HFFc6 (cell line): ENCODE measurements at places on chromosomes 7 and 10.

- peak; percentile 20 for DNase-seq
Observed at GRCh38 chr10:111598433-111599059, 521.7 kb downstream of the ADRA2A start.

GRCh38 chr10:116688241-116688711 is 54.1 kb downstream of the HSPA12A start:
- peak; percentile 9 for DNase-seq

GRCh38 chr10:33652870-33653269 is 318.4 kb upstream of the NRP1 start:
- DNase-seq = no peak

GRCh38 chr10:112352044-112352443 is 21.9 kb upstream of the ACSL5 start:
- no peak for DNase-seq

- no peak for DNase-seq
Observed at GRCh38 chr10:110860576-110861241, 11.0 kb upstream of the PDCD4 start.

DNA sequence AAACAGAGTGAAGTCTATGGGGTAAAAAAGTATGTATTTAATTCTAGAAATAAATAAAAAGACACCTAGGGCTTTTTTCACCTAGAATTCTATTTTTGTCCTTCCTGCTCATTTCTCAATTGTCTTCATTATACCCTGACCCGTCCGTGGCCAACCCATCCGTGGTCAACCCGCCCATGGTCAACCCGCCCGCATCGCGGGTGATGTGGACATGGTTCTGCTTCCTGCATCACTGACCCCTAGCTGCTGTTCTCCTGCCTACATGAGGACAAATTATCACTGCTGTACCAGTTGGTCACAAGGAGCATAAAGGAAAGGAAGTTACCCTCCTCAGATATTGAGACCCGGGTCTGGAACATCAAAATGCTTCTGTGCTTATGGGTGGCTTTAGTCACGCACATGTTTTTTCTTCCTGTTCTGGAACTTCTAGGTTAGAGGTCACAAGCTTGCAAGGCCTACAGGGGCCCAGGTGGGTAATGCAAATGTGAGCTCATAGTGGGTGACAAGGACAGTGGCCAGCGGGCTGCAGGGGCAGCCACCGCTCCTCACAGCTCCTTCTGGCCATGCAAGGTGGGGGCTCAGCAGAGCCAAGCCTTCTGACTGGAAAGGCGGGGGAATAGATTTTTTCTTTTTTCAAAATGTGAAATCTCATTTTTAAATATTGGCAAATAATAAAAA is 15.5 kb downstream of the CAMK2G start:
- DNase-seq = no peak

DNA sequence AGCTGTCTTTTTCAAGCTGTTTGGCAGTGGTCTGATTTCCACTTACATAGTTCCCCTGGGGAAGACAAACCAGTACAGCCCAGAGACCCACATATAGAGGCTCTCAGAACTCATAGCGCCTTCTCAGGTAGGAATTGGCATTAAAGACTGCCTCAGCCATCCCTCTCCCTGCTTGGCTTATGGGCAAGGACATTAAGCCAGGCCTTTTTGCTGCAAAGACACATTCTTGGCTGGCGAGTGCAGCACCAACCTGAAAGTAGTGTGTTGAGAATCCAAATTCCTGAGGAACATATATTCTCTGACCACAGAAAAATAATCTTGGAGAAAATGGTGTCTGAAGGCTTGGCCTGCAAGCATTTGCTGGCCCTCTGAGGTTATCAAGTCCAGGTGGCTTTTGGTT is 39.2 kb upstream of the HPS1 start:
- peak; percentile 51 for DNase-seq

- no peak for DNase-seq
Observed at GRCh38 chr7:70607759-70608158, 524.2 kb upstream of the GALNT17 start.

DNA sequence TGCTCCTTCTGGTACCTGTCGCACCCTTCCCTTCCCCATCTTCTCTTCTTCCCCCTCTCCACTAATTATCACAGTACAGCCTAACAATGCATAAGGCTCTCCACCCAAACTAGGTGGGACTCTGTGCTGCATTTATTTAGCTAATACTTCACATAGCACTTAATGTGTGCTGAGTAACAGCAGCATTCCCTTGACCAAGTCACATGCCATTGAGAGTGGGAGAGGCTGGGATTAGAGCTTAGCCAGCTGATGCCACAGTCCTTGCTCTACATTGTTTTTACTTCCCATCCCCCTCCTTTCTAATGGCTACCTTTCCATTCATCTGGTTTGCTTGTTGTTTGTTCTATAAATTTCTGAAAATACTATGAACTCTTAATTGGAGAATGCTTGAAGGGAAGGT is 426.9 kb downstream of the LRMDA start:
- DNase-seq = no peak

DNA sequence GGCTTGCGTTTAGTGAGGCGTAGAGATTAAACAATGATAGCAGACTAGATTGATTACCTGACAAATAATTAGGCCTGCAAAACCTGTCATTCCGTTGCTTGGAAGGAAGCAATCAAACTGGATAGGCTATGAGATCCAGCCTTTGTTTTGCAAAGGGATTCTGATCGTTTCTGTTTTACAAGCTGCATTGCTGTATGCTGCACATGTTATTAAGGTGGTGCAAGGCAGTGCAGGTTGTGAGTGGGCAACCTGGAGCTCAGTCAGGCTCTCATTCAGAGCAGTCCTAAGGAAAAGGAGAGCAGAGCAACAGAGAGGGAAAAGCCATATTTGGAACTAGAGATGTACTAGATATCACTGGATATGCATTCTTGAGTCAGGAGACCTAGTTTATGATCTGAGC is 6.9 kb upstream of the NOBOX start:
- DNase-seq = no peak

GRCh38 chr7:6340241-6340640 is 67.8 kb upstream of the CYTH3 start:
- DNase-seq = no peak

DNA sequence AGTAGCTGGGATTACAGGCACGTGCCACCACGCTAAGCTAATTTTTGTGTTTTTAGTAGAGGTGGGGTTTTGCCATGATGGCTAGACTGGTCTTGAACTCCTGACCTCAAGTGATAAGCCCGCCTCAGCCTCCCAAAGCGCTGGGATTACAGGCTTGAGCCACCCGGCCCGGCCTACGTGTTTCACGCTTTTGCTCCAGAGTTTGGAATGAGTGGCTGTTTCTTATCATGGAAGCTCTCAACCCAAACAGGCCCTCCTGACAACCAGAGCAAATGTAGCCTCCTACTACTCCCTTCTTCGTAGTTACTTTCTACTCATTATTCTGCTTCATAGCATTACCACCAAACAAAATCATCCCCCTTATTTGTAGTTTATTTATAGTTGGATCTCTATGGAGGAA is 26.8 kb upstream of the CASD1 start:
- no peak for DNase-seq

GRCh38 chr10:127600479-127600878 is 51.4 kb downstream of the NPS start:
- DNase-seq = no peak

DNA sequence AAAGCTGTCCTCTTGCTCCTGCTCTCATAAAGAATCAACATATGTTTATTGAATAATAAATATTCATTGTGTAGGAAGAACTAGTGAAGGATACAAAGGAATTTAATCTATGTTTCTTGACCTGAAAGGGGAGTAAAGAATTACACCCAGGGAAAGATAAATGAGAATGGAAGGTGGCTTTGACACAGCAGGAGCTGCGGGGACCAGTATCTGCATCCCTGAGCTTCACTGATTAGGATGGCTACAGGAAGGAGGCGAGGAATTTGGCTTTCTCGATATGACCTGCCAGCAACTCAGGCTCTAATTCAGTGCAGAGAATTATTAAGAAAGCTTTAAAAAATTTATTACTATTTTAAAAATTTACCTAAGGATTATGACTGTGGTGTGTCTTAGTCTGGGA is 194.6 kb downstream of the SEC23IP start:
- no peak for DNase-seq

- no peak for DNase-seq
Observed at GRCh38 chr10:133021963-133022775, 65.6 kb upstream of the ADGRA1 start.

DNA sequence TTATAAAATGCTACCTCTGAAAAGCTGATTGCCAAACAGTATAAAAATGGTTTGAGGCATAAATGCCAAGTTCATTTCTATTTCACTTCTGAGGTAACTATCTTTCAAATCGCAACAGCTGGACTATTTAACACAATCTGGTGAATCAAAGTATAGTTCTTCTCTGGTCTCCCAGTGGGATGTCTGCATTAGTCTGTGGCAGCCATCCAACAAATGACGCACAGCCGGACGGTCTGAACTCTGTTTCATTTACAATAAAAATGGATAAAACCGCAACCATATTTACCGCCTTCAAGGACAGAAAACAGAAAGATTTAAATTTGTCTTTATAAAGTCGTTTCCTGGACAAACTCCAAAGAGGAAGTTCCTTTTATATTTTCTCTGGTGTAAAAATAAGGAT is 41.9 kb downstream of the ENO4 start:
- DNase-seq = peak; percentile 65

DNA sequence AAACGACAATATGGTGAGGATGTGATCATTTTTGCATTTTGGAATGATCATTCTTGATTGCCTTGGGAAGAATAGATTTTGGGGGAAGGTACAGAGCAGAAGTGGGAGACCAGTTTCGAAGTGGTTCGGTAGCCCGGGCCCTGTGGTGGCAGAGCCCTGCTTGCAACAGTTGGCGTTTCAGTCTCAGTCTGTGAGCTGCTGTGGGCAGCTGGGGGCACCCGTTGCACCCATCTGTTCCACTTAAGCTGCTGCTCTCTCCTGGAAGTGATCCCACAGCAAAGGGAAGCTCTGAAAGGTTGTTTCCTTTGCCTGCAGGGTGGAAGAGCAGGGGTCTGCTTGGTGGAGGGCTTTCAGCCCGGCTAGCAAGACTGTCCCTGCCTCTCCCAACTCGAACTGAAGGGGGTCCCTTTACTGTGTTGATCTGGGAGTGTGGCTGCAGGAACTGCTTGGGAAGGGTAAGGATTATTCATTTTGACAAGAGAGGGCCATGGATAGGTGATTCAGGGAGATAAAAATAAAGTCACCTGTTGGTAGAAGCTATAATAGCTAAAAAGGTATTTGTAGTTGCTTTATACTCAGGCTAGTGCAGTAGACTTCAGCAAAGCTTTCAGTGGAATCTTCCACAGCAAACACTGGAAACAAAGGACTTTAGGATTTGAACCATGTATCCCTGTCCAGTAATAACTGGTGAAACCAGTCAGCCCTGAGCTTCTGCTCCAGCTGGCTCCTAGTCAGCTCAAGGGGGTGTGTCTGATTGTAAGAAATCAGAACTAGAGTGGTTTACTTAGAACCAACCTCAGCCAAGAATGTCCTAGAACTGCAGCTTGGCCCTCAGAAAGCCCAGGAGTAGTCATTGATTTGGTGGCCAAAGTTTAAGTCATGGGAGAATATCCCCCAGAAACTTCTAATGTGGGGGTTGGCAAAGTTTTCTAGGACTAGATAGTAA is 53.1 kb upstream of the PDCD4 start:
- DNase-seq = no peak
